ENCODE measurements at places on chromosomes 16 and 17.
A peak's percentile ranks its signal among the peaks of the same experiment; 100 is the strongest.

DNA sequence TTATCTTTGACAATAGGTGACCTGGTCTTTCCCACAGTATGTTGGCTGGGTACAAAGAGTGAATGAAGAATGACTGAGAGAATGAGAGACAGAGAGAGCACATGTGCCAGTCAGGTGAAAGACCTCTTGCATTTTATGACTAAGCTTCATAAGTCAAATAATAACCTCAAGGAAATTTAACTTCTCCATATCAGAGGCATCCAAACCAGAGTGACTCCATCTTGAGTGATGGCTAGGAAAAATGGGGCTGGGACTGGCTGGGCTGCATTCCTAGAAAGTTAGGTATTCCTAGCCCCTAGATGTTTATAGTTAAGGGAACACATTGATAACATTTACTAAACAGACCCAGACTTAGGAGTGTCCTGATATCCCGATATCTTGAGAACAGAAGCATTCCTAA is 3.9 kb upstream of the RBL2 start:
- DNase-seq: no peak

DNA sequence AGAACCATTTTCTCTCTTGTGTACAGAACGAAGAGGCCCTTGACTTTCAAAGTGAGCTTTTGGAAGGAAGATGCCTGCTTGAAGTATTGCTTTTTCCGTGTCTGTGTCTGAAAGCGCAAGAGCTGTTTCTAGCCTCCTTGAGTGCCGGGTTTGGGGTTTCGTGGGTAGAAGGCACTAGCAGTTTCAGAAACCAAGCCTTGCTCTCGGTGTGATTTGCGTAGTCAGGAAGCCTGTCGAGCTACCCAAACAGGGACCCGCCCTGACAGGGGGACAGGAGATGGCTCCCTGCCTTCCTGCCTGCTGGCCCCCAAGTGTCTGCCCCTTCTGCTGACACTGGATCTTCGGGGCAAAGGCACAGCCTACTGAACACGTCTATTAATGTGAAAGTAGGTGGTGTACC is 322.0 kb downstream of the MAF start:
- peak; percentile 92 for DNase-seq

DNA sequence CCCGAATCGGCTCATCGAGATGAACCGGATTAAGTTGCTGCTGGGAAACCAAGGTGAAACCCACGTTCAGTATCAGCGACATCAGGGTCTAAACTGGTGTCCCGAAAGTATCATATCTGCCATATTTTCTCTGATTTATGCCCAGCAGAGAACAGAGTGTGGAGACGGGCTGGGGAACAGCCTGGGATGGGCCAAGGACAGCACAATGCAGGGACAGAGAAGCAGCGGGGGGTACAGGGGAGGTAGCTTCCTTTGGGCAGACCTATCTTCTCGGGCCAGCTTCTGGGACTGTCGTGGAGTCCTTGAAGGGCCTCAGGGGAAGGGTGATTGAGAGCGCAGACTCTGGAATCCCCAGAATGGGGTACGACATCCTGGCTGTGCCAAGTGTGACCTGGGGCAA is 17.5 kb upstream of the MLKL start:
- no peak for DNase-seq

GRCh38 chr16:15954814-15955151 is 5.4 kb downstream of the ABCC1 start:
- no peak for DNase-seq

DNA sequence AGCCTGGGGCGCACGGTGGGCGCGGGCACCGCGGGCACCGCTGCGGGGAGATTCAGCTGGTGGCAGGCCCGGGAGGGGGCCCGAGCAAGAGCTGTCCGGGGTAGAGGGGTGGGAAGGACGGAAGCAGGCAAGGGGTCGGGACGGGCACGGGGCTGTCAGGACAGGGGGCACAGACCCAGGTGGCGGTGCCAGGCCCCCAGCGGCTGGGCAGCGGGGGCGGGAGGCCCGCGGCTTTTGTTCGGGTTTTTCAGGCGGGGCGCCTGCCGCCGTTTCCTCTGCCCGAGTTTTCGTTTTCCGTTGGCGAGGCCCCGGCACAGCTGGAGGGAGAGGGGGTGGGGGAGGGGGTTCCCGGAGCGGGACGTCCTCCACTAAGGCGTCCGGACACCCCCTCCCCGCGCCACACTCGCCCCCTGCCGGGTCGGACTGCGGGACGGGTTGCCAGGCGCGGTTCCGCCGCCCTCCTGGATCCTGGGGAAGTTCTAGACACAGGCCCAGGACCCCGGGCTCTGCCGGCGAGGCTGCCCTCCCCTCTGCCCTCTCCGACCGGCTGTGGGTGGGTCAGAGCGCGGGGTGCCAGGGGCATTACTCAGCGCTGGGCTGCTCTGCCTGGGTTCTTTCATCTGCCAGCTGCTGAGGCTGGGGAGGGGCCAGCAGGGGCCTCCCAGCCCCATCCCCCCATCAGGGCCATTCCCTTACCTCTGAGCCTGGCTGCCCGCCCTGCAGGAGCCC is 543 bp downstream of the ARHGAP23 start:
- DNase-seq: peak; percentile 31

GRCh38 chr16:13307851-13308250 is 406.5 kb downstream of the SHISA9 start:
- DNase-seq: no peak

GRCh38 chr17:81465910-81466309 is 46.7 kb downstream of the ACTG1 start:
- no peak for DNase-seq

DNA sequence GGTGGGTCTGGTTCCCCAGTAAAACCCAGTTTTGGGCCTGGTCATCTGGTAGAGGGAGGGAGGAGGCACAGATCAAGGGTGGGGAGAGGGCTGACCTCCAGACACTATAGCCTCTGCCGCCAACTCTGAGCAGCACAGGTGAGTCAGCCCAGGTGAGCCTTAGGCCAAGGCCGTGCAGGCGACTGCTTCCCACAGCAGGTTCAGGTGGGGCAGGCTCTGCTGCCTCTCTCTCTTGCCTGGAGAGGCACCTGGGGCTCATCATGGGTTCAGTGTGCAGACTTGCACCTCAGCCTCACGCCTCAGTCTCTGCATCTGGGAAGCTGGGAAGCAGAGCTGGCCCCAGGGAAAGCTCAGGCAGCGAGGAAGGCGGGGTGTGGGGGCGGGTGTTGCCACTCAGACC is 37.8 kb upstream of the IL34 start:
- DNase-seq: no peak

DNA sequence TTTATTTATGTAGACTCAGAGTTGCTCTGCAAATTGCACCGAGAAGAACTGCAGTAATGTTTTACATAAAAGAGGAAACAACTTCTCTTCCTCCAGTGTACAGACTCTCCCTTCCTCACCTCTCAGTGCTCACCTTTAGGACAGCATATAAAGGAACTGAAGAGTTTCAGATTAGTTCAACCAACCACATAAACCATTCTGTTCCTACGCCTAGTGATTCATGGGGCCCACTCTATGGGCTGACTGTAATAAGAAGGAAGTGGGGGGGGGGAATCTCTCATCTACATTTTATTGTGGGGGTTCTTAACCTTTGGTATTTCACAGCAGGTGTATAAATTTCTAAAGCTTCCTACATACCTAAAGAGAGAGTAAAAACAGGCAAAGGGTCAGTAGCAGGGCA is 18.3 kb downstream of the ZSWIM7 start:
- peak; percentile 70 for DNase-seq

- DNase-seq: no peak
Measured at GRCh38 chr16:76583466-76583865, 306.3 kb downstream of the CNTNAP4 start.

GRCh38 chr17:30273373-30273772 is 18.4 kb downstream of the BLMH start:
- no peak for DNase-seq

- DNase-seq: no peak
Measured at GRCh38 chr17:9241371-9241712, 220.0 kb downstream of the NTN1 start.

DNA sequence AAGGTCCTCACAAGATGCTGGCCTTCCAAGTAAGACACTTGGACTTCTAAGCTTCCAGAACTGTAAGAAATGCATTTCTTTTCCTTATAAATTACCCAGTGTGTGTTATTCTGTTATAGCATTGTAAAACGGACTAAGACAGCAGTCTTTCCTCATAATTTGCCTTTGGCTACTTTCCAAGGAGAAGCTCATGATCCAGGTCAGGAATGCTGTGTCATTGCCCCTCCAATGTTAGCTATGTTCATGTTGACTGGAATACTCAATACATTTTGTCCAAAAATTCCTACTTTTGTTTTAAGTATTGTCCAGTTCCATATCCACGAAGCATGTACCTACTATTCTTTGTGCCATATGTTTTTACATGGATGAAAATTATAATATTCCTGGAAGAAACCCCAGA is 234.6 kb downstream of the HS3ST3A1 start:
- no peak for DNase-seq

DNA sequence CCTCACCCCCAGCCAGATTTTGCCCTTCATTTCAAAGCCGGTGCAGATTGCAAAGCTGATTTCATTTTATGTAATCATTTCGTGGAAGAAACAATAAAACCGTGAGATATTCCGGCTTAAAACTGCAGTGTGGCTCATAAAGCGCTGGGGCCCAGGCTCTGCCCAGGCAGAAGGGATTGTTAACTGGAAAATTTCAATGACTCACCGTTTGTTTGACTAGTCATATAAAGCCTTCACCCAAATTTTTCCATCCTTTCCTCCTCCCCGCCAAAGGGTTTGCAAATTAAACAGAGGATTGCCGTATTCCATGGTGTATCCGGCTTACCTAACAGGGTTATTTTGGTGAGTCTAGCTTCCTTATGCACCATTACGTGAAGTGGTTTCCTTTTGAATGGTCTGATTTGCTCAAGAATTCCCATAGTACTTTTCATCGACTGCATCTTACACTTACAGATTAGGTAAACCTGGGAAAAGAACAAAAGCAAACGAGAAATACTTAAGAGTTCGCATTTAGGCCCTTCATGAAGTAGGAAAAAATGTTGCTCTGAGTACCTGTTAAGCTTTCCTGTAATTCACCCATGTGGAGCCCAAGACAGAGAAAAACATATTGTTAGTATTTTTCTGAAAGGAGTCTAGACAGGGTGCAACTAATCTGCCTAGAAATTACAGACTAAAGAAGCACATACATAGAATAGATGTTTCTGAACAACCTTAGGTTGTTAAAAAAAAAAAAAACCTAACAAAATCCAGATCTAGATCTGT is 949 bp upstream of the GSPT1 start:
- no peak for DNase-seq

DNA sequence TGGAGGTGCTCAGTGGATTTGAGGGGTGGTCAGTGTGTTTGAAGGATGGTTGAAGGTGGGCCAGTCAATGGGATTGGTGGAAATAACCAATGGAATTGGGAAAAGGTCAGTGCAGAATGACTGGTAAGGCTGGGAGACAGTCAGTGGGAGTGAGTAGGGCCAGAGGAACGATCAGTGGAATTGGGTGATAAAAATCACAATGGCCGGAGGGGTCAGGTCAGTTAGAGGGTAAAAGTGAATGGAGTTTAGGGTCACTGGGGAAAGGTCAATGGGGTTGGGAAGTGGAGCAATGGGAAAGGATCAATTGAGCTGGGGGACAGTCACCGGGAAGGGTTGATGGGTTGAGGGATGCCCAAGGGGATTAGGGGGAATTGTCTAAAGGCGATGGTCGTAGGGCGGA is 11.0 kb upstream of the RAB5C start:
- no peak for DNase-seq

DNA sequence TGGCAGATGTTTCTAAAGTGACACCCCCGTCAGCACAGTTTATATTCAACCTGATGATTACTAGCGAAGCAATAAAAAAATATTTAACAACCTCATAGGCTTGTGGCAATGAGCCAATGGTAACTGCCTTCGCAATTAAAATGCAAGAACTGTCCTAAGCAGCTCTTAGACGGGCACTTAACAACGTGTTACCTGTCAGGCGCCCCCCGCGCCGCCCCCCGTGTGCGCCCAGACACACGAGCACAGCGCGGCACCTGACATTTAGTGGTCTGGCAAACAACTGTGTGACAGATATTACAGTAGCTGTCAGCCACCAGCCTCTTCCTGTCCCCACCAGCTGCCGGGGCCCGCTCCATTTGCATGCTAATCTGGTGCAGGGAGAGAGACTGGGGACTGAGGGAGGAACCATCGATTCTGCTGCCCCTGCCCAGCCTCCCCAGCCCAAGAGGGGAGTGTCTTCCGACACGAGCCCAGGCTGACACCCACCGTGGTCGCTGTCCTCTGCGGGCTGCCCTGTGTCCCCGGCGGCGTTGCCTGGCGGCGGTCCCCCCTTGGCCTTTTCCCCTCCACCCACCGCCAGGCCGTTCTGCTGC is 12.7 kb downstream of the NDUFAF8 start:
- no peak for DNase-seq

- DNase-seq: no peak
Measured at GRCh38 chr17:64787255-64787920, 125.3 kb upstream of the SMURF2 start.

- no peak for DNase-seq
Measured at GRCh38 chr16:19084139-19084538, 16.7 kb downstream of the COQ7 start.

GRCh38 chr17:45086865-45087503 is 25.9 kb downstream of the NMT1 start:
- no peak for DNase-seq

DNA sequence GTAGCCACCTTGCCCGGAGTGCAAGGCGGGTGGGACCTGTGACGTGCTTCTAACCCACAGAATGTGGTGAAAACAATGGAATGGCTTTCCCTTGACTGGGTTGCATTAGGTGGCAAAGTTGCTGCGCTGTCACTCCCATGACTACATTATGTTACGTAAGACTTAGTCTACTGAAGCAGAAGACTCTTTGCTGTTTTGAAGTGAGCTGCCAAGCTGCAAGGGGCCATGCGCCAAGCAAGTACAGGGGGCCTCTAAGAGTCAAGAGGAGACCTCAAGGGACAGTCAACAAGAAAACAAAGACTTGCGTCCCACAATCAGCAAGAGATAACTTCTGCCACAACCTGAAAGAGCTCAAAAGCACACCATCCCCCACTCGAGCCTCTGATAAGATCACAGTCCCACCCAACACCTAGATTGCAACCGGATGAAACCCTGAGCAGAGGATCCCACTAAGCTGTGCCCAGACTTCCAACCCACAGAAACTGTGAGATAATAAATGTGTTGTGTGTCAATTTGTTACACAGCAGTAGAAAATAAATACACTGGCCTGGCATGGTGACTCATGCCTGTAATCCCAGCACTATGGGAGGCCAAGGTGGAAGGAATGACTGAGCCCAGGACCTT is 16.5 kb downstream of the ANKRD11 start:
- peak; percentile 35 for DNase-seq
